ENCODE measurements at places on chromosomes 12 and 14. TPM values are rescaled to one million over a fixed set of nuclear protein-coding genes. Genes with fewer than 3 reads are reported as not detected.

GRCh38 chr14:33352821-33353220 lies 414.1 kb downstream of the NPAS3 start:
- DNase-seq = no peak

GRCh38 chr14:35202195-35202594 lies 79.8 kb downstream of the PRORP start:
- no peak for DNase-seq

Gene CPNE8
- total RNA-seq = 7.2 TPM

Gene GYS2
- total RNA-seq = not detected

Gene SIRT4
- 6.5 TPM for total RNA-seq

- no peak for DNase-seq
These were observed 201.5 kb upstream of the RTL1 start for GRCh38 chr14:101105045-101105444.

DNA sequence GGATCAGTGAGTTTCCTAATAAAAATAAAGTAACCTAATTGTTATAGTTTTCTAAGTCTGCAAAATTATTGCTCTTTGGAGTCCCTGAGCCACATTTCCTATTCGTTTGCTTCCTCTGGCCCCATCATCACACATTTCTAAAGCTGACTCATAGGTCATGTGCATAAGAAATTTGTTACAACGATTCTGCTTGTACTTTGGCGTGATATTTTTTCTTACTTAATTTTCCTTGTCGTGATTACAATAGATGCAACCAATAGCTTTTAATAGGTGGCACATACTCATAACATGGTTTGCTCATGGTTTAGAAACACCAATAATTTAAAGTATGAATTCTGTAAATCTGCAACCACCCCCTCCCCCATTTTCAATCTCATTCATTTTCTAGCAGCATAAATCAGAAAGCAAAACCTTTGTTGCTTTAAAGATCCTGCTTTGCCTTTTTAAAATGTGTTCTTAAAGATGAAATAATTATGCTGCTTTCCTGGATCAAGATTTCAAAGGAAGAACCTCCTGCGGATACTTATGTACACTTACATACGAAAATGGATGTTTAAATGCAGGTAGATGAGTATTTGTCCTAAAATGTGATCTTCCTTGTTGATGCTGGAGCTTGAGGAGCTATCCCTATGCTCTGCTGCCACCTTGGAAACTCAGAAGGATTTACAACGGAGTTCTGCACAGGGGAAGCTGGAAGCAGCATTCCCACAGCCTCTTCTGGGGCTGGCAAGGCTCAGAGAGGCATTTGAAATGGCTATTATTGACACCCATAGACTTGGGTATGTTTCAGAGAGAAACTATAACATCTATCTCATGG lies 1.7 kb upstream of the FLRT2 start:
- DNase-seq = no peak

GRCh38 chr14:74203639-74204038 lies 35.6 kb upstream of the VSX2 start:
- no peak for DNase-seq

DNA sequence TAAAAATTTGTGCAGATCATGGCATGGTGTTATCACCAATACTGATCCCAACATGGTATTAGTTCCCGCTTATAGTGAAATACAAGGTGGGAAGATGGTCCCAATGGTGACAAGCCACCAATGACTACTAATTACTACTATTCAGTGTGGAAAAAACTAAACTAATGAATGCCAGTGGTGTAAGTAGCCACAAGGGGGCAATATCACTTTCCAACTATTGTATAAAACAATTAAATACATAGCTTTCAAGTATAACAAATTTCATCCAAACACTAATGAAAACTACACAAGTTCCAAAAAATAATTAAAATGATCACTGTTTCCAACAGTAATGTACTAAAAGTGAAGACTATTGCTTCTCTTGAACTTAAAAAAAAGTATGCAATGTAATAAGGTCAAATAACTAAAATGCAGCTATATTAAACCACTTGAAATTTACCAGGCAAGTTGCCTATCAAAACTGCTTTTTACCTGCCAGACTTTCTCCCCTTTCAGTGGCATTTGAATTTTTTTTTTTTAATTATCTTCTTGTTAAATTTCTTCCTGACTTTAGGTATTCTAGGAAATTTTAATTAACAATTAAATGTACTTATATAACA lies 58.0 kb downstream of the PAPLN start:
- no peak for DNase-seq

DNA sequence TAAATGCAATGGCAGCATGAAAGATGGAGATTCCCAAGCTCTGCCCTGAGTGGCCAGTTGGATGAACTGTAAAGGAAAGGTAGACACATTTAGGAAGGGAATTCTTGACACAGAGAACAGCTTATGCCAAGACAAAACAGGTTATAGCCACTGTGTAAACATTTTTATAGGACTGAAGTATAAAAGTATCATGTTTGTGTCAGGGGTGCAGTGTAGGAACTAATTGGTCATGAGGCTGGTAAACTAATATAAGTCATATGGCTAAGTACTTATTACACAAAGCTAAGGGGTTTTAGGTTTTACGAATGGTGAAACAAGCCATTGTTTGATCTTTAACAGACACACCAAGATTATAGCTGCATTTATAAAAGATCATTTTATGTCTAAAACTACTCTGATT lies 207.7 kb upstream of the SLC16A7 start:
- no peak for DNase-seq

- DNase-seq = no peak
These were observed 3.3 kb downstream of the IL26 start for GRCh38 chr12:68222326-68222725.

GRCh38 chr14:91098591-91098990 lies 15.3 kb upstream of the DGLUCY start:
- no peak for DNase-seq

- DNase-seq = no peak
These were observed 51.2 kb upstream of the CERS5 start for GRCh38 chr12:50218386-50218785.

DNA sequence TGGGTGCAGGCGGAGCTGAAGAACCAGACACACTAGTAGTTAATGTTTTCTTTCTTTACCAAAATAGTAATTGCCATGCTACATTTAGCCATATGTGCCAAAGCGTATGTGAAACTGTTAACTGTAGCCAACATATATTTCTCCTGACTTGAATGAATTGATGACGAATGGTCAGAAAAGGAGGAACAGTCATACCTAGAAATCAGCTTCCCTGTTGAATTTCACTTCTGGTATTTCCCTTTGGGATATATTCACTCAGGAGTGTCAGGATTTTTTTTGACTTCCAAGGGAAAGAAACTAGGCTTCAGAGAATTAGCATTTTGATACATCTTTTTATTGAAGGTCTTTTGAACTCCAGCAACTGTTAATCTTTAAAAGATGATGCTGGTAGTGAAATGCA lies 87.0 kb downstream of the ERC1 start:
- no peak for DNase-seq

Gene FGD4
- 30.5 TPM for total RNA-seq

DNA sequence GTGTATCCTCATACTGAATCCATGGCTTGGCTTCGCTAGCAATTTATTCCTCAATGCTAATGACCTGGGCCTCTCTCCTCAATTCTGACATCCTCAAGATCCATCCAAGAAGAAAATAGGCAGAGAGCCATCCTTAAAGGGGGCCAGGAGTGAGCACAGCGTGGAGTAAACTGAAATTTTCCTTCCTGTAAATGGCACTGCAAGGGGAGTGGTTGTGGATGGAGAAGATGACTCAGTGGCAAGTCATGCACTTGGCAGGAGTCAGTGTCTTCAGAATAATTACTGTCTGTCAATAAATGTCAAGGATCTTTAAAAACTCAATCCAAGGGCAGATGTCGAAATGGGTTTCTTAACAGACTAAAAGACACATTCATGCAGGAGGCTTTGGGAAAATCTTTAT lies 88.0 kb upstream of the TMEM132C start:
- DNase-seq = no peak

DNA sequence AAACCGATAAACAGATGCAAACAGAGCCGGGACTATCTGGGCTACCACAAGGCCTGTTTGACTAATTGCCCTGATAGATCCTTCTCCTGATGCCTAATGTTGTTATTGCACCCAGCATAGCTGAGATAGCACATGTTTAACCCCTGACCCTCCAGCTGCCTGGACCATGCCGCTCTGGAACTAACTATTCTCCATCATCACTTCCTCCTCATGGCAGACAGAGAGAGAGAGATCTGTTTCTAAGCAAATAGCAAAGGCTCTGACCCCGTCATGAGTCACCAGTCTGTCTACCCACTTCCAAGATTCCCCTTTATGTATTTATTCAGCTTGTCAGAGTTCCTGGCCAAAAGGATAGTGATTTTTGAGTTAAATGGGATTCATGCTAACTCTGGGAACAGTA lies 58.2 kb upstream of the FLRT2 start:
- DNase-seq = no peak

DNA sequence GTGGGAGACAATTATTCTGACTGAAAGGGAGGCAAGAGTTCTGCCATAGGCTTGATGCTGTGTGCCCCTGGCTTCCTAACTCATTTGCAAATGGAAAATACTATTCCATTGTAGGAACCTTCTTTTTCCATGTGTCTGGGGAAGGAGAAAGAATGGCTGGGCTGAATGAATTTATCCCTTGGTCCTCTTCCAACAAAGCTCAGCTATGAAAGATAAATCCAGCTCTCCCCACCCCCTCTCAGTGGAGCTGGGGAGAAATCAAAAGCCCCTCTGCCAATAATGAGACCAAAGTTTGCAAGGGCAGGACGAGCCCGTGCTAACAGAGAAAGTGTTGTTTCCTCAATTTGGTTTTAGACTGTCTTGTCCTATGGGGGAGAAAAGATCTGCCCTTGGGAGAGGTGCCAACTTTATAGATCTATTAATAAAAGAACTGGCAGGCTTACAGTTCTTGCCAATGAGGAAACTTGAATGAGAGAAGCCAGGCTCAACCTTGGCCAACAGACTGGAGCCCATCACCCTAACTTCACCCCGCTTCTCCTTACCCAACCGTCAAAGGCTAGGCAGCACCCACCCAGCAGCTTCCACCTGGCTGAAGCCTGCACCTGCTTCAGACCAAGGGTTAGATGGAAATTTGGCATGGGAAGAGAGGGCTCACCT lies 8.9 kb upstream of the TCL1B start:
- no peak for DNase-seq

DNA sequence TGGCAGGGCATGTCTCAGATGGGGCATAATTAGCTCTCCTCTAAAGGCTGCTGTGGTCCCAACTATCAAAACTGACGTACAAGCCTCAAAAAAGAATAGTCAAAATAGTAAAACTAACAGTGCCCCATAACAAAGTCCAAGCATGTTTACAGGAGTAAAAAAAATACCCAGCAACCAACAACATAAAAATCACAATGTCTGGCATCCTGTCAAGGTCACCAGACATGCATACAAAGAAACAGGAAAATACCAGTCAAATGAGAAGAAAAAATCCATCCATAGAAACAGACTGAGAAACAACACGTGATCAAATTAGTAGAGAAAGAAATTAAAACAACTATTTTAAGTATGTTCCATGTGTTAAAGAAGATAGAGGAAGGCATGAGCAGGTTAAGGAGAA lies 131.2 kb upstream of the C14orf180 start:
- no peak for DNase-seq

DNA sequence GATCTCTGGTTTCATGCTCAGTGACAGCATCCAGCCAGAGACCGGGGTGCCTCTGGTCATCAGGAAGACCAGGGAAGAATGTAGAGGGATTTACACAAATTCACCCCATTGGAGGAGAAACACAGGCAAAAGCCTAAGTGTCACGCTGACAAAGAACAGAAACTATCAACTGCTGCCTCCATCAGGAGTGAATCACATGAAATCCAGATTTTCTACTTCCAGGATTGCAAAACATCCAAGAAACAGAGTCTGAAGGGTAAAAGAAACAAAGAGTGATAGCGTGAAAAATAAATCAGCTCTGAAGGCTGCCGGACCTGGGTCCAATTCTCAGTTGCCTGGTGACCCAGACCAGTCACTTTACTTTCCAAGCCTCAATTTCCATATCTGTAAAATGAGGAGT lies 136.1 kb upstream of the MAP1LC3B2 start:
- no peak for DNase-seq

GRCh38 chr12:26940516-26941214 lies 2.4 kb downstream of the FGFR1OP2 start:
- DNase-seq = no peak

GRCh38 chr12:77031745-77032144 lies 33.6 kb downstream of the E2F7 start:
- DNase-seq = no peak

All from left ventricle myocardium inferior (tissue), 1 donor.